ENCODE measurements at places on chromosomes 4 and X.

GRCh38 chr4:164606478-164606877, 147.5 kb upstream of the SMIM31 start:
- no peak for DNase-seq

DNA sequence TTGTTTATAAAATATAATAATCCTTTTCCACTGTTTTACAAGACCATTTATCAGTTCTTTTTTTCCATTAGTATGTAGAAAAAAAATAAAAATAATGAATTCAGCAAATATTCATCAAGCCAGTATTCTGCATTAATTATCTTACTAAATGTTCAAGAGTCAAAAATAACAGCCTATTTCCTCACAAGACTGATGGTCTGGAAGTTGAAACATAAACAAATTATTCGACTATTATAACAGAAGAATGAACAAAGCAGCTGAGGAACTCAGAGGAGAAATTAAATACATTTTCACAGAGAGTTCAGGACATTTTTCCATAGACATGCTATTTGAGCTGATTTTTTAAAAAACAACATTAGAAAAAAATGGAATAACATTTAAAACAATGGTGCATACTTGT, 2594.8 kb downstream of the ARAP2 start:
- no peak for DNase-seq

DNA sequence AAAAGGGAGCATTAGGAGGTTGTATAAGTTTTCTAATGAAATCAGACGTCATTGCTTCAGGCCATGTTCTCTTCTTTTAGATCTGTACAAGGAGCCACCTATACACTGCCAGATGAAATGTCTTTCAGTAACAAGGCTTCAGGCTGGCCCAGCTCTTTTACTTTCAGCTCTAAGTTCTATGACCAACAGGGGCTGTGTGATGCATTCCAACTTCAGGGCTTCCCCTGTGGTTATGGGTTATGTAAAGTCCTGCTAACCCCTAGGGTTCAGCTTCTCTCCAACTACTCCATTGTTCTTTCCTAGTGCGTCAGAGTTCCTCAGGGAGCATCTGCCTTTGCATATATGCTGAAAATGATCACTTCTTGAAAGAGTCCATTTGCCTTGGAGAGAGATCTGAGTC, 79.4 kb upstream of the TTC29 start:
- DNase-seq: no peak

- DNase-seq: no peak
Observed at GRCh38 chr4:156957556-156957955, 14.0 kb downstream of the PDGFC start.

GRCh38 chr4:27176400-27176799, 315.8 kb downstream of the STIM2 start:
- DNase-seq: no peak

GRCh38 chrX:39377157-39377556, 575.9 kb downstream of the MID1IP1 start:
- no peak for DNase-seq

DNA sequence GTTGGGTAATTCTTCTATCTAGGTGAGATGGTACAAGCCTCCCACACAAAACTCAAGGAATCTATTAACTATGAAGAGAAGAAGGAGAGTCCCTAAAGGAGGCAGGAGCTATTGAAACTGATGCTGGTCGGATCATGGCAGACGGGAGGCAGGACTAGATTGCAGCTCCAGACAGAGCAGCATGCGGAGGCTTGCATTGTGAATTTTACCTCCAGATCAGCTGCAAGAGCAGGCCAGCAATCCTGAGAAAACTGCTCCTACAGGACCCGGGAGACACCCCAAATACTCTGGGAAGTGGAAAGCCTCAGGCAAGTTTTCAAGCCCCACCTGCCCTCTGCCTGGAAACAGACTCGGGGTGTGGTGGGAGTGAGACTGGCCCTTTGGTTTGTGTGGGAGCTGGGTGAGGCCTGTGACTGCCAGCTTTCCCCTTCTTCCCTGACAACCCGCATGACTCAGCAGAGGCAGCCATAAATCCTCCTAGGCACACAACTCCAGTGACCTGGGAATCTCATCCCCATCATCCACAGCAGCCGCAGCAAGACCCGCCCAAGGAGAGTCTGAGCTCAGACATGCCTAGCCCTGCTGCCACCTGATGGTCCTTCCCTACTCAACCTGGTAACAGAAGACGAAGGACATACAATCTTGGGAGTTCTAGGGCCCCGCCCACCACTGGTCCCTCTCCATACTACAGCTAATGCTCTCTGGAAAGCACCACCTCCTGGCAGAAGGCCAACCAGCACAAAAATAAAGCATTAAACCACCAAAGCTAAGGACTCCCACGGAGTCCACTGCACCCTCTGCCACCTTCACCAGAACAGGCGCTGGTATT, 30.9 kb downstream of the GATB start:
- no peak for DNase-seq

- no peak for DNase-seq
Observed at GRCh38 chrX:48787505-48788443, 1.4 kb downstream of the GATA1 start.

DNA sequence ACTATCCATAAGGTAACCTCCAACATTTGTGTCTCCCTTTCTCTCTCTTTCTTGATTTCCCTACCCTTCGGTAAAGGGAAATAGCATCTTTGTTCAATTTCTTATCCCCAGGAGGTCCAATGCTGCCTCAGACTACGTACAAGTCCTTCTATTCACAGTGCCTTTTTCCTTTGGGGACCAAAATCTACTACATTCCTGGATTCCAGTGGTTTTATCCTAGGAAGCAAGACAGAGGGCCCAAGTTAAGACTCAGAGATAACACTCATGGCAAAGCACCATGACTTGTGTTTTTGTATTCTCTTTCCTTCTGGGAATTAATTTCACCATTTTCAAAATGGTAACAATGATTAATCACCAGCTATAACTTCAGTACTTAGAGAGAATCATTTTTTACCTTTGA, 10.6 kb downstream of the G3BP2 start:
- DNase-seq: no peak

GRCh38 chr4:138727731-138728130, 287.9 kb upstream of the NOCT start:
- no peak for DNase-seq

GRCh38 chr4:172243551-172243950, 430.3 kb downstream of the GALNTL6 start:
- no peak for DNase-seq

DNA sequence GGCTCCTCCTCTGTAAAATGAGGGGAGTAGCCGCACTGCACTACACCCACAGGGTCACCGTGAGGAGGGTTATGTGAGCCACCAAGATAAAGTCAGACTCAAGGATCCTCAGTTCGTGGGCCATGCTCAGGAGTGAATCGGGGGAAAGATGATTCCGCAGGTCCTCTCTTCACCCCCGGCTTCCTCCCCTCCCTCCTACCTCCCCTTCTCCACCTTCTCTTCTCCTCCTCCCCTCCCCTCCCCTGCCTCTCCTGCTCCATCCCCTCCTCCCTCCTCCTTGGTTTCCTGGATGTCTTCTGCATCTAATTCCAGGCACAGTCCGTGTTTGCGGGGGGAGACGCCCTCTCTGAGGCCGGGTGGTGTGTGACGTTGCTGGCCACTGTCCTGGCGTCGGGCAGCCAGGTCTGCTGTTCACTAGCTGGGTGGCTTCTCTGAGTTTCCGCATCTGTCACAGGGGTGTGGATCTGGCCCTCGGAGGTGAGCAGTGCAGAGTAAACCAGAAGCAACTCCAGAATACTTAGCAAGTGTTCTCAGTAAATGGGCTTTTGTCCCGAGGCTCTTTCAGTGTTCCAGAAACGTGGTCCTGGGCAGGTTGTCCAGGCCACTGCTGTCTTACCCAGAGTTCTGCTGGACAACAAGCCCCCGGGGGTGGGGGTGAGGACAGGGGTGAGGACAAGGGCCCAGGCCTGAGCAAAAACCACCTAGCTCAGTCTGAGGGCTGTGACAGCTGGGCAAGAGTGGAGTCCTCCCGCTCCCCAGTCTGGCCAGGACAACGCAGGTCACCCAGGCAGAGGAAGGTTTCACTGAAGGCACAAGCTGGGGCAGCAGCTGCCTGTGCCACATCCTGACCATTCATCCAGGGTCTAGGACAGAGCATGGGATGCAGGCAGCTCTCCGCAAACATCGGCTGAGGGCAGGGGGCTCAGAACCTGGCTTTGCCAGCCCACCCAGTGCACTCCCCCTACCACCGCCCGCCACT, 92.4 kb downstream of the PPP2R2C start:
- no peak for DNase-seq

GRCh38 chr4:78324625-78325024, 226.9 kb upstream of the ANXA3 start:
- DNase-seq: no peak

DNA sequence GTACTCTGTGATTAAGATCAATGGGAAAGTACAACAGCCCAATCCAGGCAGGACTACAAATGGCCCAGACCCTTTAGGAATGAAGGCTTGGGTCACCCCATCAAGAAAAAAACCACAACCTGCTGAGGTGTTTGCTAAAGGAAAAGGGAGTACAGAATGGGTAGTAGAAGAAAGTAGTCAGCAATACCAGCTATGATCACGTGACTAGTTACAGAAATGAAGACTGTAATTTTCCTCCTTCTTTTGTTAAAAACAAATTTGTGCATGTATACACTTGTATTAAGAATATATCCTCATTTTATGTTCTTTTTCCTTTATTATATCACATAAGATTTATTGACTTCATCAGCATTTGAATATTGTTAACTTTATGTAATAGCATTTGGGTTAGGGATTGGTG, 160.1 kb upstream of the TBX22 start:
- no peak for DNase-seq

DNA sequence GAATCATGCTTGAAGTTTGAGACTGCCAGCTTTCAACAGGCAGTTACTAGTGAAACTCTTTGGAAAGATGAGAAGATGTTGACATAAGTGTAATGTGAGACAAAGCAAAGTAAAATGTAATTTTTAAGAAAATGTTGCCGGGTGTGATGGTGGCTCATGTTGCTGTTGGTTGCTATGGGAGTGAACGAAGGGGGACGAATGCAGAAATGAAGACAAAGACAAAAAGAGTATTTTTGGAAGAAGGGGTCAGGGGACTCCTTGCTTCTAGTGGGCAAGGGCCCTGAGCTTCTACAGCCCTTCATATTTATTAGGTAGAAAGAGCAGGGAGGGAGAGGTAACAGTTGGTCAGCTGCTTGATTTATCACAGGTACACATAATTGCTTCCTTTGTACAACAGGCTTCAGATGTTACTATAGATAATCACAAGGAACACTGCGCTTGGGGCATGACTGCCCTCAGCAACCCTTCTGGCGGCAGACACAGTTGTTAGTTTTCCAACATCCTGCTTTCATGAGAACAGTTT, 11.9 kb upstream of the UGDH start:
- no peak for DNase-seq

GRCh38 chrX:121036951-121037350, 10.5 kb upstream of the GLUD2 start:
- DNase-seq: no peak

DNA sequence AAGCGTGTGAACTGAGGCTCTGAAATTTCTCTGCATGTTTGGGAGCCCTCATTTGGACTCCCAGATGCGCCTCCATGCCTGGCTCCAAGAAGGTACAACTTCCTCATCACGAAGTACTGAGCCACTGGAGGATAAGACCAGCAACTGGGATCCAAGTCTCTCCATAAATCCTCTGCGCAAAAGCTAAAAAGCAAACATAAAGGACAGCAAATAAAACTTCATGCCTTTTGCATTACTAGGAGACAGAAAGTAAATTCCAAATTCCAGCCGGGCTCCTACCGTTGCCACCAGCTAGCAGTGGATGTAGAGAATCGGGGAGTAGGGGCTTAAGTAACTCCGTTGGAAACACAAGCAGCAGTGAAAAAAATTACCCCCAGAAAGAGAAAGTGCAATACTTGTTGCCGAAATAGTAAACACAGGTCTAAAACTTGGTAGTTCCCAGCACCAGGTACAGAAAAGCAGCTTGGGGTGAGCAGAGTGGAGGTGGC, 477.1 kb upstream of the TENM3 start:
- DNase-seq: no peak

DNA sequence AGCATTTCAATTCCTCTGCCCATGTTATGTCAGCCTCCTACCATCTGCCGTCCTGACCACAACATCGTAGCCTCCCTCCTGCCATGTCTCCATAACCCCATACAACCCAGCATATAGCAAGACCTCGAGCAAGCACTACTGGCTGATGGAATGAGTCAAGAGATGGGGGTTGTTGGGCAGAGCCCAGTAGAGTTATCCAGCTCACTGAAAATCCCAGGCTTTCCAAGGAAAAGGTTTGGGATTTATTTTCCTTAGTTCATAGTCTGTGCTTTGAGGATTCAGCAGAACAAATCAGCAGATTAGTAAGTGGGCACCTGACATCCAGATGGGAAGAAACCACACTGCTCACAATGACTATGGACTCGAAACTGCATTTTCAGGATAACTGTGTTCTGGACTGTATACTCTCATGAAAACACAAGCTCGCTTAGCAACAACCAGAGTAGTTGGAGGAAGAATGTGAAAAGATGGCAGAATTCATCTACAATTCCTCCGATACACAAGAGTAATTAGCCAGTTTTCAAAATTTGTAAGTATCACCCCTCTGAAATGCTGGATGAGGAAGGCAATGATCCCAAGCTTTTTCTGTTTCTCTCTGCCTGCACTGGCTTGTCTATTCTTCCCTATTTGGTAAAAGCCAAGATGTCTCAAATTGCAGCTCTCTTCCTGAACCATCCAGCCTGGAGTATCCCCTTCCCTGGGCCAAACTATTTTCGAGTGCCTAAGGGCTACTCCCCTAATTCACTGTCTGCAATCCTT, 186.2 kb upstream of the TBL1X start:
- no peak for DNase-seq

DNA sequence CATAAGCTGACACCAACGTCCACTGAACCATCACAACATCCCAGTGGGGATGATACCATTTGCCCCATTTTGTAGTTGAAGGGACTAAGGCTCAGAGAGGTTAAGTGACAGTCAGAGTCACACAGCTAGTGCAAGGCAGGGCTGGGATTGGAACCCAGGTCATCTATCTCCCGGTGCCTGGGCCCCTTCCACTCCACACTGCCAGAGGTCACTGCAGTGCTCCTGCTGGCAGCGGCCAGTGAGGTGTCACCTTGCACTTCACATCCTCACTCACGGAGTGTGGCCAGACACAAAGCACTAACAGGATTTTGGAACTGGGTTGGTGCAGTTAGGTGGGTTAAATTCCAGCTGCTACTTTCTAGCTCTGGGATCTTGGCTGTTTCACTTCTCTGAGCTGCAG, 118.7 kb downstream of the ENPP6 start:
- DNase-seq: no peak

- no peak for DNase-seq
Observed at GRCh38 chr4:112857461-112857860, 192.0 kb upstream of the ANK2 start.

DNA sequence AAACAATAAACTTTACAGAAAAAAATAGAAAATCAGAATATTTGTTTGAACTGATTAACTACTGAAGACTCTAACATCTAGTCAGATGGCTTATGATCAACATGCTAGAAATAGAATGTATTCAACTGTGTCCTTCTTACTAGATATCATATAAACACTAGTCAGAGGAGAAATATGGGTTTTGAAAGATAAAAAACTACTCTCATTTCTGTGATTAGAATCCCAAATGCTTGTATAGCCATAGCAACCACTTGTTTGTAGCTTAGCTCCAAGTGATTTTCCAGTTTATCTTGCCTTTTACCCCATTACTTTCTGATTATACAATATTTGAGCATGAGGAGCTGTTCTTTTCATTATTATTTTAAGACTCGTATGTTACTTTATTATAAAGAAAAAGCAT, 31.2 kb downstream of the USP38 start:
- no peak for DNase-seq

All from activated CD4-positive, alpha-beta T cell treated with anti-CD3 and anti-CD28 coated beads for 48 hours (primary cell).